Aorta (tissue), 5 donors: ENCODE measurements at places on chromosomes 13 and 19. TPM values are rescaled to one million over a fixed set of nuclear protein-coding genes. Genes with fewer than 3 reads are reported as not detected.

Gene CGB8
- not detected for total RNA-seq

DNA sequence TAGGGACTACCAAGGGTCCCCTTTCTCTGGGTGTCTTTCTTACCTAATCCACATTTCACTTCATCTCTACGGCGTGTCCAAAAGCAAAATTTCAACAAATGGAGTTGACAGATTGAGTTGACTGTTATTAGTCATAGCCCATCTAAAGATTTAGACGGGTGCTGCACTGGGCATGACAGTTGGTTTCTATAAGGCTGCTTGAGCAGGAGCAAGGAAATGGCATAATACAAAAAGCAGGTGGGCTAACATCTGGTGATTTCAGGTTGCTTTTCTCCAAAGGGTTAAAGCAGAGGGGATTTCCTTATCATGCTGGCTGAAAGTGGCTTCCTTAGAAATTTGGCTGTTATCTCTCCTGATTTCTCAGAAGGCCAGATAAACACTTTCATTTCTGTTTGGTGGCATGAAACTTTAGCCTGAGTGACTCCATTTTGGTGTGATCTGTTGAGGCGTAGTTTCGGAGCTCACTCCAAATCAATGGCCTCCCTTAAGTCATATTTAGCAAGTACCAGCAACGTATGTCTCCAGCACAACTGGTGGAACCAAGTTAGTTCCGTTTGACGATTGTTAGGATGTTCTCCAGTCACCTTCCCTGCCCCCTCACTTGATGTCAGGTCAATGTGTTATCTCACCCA, 440.4 kb downstream of the FGF9 start:
- peak overlapping the region; percentile 65 for H3K27ac ChIP-seq
- no peak for DNase-seq
- no peak overlapping the region for H3K4me3 ChIP-seq
- no peaks in the 10 kb centered on the region for H3K27me3 ChIP-seq
- H3K4me1 ChIP-seq, result peaks cover 13% of the 10 kb centered on the region

- no peaks in the 10 kb centered on the region for H3K27me3 ChIP-seq
- H3K4me1 ChIP-seq, result no peaks in the 10 kb centered on the region
- peaks cover 6% of the 10 kb centered on the region for H3K36me3 ChIP-seq
- no peak overlapping the region for H3K27ac ChIP-seq
- H3K4me3 ChIP-seq, result no peak overlapping the region
These were observed 18.3 kb downstream of the PRKD2 start for GRCh38 chr19:46698395-46699321.

GRCh38 chr19:49687566-49688316, 1.7 kb upstream of the ADM5 start:
- H3K4me3 ChIP-seq, result no peak overlapping the region
- no peaks in the 10 kb centered on the region for H3K27me3 ChIP-seq
- no peaks in the 10 kb centered on the region for H3K4me1 ChIP-seq
- DNase-seq, result no peak
